Activated CD4-positive, alpha-beta T cell treated with anti-CD3 and anti-CD28 coated beads for 24 hours (primary cell): ENCODE measurements at places on chromosomes 3 and 15.

DNA sequence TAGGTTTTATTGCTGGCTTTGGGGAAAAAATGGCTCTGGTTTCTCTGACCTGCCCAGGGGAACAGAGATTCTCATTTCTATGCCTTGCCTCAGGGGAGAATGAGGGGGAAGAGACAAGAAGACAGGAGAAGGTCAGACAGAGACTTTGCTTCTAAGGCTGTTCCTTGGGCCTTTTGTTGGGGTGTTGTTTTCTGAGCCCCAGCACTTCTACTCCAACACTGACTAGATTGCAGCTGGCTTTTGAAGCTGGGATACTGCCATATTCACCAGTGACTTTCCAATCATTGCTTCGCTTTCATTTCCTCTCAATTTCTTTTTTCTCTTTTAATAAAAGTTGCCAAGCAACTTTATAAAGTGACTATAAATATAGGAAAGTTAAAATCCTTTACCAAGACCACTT lies 143.2 kb upstream of the ARHGEF26 start:
- DNase-seq = no peak

DNA sequence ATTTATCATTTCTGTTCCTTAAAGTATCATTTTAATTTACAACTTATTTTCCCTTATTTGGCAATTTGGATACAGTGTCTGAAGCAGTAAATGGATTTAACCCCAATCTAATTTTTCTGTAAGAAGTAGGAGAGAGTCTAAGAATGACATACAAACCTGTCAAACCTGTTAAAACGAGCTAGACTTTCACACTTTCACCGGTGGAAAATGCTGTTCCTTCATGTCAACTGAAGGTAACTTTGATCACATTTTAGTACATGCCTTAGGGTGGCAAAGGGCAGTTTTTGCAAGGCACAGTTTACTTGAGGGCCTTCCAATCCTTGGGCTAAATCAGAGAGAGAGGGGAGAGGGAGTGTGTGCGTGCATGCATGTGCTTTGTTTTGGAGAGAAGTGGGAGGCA lies 221.4 kb downstream of the THSD4 start:
- no peak for DNase-seq

DNA sequence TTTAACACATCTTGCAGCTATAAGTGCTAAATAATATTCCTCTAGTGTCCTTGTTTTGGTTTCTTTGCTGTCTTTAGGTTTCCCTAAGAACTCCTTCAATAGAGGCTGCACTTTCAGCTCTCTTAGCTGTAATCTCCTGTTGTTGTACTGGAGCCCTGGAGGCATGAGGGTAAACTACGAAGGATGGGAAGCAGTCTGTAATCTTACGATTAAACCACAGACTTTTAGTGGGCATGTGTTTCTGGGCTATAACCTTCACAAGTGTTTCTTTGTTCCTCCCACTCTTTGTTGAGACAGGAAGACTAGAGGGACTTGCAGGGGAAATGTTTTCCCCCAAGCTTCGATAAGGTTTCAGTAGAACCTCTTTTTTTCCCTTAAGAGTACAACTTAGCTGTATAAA lies 1058.1 kb downstream of the NSUN3 start:
- DNase-seq = no peak

GRCh38 chr15:99857836-99858235 lies 124.6 kb upstream of the LYSMD4 start:
- DNase-seq = no peak

DNA sequence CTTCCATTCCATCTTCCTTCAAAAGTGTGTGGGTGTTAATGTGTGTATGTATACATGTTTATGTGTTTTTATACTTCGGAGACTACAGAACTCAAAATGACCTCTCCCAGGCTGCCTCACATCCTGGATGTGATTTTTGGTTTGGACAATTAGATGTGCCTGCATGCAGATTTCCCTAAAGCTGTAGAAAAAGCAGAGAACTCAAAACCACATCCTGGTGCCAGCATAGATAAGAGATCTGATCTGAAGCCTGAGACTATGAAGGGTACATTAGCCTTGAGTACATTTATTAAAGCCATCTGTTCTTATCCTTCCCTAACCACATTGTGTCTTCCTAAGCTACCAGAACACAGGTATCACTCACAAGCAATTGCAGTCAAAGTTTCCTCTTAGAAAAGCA lies 319.4 kb upstream of the RASGRP1 start:
- no peak for DNase-seq

DNA sequence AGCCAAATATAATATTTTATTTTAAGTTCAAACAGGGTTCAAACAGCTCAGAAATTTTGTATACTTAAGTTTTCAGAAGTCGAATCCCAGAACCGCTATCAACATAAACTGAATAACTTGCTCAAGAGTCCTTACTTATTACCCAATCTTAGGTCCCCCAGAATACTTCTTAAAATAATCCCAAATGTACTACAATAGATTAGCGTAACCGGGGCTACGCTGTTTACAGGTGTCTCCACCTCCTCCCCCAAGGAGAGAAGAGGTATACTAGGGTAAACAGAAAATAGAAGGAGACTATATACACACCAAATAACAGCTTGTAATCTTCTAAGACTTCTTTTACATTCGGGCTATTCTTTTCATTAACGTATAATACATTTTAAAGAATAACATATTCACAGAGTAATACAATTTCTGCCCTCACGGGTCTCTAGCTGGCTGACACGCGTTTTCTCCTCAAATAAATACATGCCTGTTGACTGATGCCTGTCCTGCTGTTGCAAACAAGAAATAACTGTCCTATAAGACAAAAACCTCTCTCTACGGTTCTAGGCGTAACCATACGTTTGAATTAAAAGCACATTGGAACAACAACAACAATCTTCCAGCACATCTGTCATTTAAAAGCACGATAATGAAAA lies 1.3 kb downstream of the DENND4A start:
- DNase-seq = no peak

DNA sequence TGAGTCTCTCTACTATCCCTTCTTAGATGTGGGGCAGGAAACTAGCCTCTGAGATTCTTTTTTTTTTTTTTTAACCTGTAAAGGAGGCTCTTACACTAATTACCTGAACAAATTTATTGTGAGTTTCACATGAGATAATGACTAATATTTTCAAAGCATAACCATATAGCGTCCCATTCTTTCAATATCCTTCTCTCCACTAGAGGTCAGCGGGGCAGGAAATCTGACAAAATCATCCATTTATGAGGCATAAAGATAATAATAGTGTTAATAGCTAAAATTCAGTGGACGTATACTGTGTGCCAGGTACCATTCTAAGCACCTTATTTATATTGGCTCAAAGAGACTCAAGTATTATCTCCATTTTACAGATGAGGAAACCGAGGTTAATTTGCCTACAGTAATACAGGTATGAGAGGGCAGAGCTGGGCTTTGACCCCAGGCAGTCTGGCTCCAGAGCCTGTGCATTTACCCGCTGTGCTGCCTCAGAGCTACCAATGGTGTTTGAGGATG lies 16.3 kb upstream of the SMAD6 start:
- DNase-seq = no peak

DNA sequence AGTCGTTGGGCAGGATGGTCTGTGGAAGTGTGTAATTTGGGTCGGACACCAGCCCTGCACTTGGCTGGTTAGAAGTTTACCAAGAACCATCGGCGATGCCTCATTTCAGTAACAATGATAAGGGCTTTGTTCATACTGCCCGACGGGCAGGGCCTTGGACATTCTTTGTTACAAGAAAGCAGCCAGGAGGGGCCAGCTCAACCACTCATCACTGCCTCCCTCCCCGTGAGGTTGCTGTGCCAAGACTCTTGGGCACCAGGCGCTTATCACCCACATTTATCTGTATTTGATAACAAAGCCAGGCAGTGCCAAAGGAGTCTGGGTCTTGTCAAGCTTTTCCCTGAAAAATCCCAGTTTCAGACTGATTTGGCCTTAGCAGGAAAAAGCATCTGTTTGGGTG lies 235.0 kb downstream of the ADAMTS17 start:
- DNase-seq = no peak
